NCI-H460 (cell line): ENCODE measurements at places on chromosomes 3 and 15. TPM values are rescaled to one million over a fixed set of nuclear protein-coding genes. Genes with fewer than 3 reads are reported as not detected.

- no peak for DNase-seq
Observed at GRCh38 chr15:72873379-72874233, 90.0 kb upstream of the ADPGK start.

GRCh38 chr3:197428952-197429351 is 126.8 kb downstream of the BDH1 start:
- no peak for DNase-seq

DNA sequence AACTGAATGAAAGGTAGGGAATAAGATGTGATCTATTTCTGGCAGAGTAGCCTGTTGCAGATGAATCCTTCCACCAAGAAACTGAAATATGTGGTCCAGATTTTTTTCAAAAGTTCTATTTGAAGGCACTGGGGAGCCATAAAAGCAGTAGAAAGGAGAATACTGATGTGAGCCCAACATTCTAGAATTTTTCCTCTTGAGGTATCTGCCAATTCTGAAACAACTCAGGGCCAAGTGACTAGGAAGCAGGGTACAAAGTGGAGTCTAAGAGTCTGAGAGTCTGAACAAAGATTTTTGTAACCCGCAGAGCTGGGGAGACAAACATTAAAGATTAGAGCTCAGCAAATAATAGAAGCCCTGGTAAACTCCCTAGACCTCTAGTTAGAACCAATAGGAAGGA is 58.3 kb upstream of the SLCO3A1 start:
- DNase-seq, result no peak

- peak; percentile 13 for DNase-seq
Observed at GRCh38 chr3:4979428-4980228, at the start of gene BHLHE40. BHLHE40 (plus strand) TSS chr3:4979437; CDS start chr3:4979719, 282 bp downstream.

Gene HHLA2
- total RNA-seq, result not detected in 2 replicates

- DNase-seq, result no peak
Observed at GRCh38 chr3:16472593-16472992, 40.9 kb downstream of the RFTN1 start.

DNA sequence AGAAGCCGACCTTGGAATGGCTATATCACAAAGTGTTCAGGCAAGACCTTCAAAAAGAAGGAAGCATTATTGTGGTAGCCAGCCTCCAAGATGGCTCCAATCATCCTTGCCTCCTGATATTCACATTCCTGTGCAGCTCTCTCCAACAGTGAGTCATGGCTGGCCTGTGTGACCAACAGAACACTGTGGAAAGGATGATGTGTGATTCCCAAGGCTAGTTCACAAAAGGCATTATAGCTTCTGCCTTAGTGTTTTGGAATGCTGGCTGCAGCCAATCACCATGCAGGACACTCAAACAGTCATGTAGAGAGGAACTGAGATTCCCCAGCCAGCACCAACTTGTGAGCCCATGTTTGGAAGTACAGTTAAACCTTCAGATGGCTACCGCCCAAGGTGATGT is 102.6 kb downstream of the EFL1 start:
- no peak for DNase-seq

GRCh38 chr15:40941068-40941527 is 12.0 kb downstream of the DLL4 start:
- DNase-seq, result no peak

Gene TPRA1
- total RNA-seq, result 20.6 and 27.9 TPM in 2 replicates

GRCh38 chr3:122382888-122383666 is at the start of gene MIX23:
MIX23 (minus strand) TSS chr3:122383231; CDS start chr3:122383224, 7 bp downstream.
- peak; percentile 79 for DNase-seq

Gene CLDN18
- not detected in 2 replicates for total RNA-seq

GRCh38 chr15:56775641-56776040 is 42.3 kb upstream of the ZNF280D start:
- DNase-seq, result no peak

- DNase-seq, result no peak
Observed at GRCh38 chr3:109325657-109326056, 9.3 kb upstream of the DPPA2 start.

- no peak for DNase-seq
Observed at GRCh38 chr3:141793476-141794260, 30.5 kb downstream of the GRK7 start.

DNA sequence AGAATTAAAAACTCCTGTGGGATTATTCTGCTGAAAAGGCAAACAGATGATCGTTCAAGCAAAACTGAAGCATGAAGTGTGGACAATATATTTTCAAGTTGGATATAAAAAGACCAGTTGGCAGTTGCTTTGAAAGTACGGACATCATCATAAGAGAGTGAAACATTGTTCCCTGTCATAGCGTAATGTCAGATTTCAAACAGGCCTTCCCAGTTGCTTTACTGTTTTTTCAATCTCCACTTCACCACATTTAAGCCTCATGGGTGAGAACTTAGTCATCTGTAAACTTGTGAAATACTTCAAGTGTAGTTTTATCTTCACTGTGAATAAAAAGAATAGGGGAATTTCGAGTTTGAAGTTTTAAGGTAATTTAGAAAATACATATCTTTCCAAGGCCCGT is 435.1 kb upstream of the CNTN3 start:
- DNase-seq, result no peak

GRCh38 chr15:66287461-66288057 is 5.8 kb upstream of the DIS3L start:
- peak; percentile 44 for DNase-seq

- DNase-seq, result no peak
Observed at GRCh38 chr3:171875923-171876412, 32.8 kb downstream of the TMEM212 start.

- DNase-seq, result no peak
Observed at GRCh38 chr3:72973031-72973723, 23.4 kb upstream of the PPP4R2 start.
